ENCODE measurements at places on chromosomes 5 and 9. TPM values are rescaled to one million over a fixed set of nuclear protein-coding genes. Genes with fewer than 3 reads are reported as not detected.

The WDR38 gene
- not detected for total RNA-seq

DNA sequence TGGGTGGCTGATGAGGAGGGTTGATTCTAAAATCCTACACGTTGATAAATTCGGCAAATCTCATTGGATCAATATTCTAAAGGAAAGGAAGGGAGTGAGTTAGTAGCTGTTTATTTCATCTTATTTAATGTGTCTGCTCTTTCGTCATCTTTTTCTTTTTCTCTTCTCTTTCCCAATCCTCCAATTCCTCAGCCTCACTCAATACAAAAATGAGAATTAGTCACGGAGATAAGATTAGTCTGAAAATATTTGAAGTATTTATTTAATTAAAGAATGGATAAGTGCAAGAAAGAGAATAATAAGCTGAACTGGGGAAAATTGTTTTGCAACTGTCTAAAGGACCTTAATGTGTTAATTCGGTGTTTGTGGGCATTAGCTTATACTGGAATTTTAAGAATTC is 1095.1 kb downstream of the DTWD2 start:
- no peak for DNase-seq

The CDX1 gene
- 0.21 TPM for total RNA-seq

DNA sequence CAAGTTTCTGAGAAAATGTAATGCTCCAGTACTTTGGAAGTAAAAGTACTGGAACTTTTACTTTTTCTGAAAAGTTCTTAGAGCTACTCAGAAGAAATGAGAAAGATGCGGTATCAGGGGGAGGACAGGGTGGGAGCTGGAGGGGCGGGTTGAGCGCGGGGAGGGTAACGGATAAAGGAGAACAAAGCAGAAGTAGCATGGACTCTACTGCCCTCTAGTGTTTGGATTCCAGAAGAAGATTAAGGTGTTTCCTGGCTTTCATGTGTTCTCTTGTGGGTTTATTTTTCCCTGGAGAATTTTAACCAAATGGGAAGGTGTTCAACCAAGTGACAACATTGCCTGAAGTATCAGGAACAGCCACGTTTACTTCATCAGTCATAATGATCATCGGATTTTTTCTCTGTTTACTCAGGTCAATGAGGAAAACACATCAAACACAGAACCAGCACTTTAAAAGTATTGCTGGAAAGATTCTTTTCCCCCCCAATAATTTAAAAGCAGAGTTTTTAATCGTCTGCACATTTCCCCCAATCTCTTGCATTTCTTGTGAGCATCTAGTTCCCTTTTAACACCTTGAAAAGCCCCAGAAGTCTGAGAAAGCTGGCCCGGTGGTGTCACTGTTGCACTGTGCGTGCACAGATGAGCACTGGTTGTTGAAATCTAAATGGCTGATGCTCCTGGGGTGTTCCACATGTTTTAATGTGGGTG is 190.6 kb downstream of the MPDZ start:
- peak; percentile 36 for DNase-seq

GRCh38 chr5:10666531-10667299 is 94.3 kb downstream of the DAP start:
- no peak for DNase-seq

GRCh38 chr5:511476-511875 is 12.8 kb downstream of the SLC9A3 start:
- no peak for DNase-seq

- no peak for DNase-seq
Observed at GRCh38 chr9:114465906-114466900, 39.1 kb downstream of the WHRN start.

The BSPRY gene
- total RNA-seq = 1.2 TPM

The CDH9 gene
- 0.53 TPM for total RNA-seq

DNA sequence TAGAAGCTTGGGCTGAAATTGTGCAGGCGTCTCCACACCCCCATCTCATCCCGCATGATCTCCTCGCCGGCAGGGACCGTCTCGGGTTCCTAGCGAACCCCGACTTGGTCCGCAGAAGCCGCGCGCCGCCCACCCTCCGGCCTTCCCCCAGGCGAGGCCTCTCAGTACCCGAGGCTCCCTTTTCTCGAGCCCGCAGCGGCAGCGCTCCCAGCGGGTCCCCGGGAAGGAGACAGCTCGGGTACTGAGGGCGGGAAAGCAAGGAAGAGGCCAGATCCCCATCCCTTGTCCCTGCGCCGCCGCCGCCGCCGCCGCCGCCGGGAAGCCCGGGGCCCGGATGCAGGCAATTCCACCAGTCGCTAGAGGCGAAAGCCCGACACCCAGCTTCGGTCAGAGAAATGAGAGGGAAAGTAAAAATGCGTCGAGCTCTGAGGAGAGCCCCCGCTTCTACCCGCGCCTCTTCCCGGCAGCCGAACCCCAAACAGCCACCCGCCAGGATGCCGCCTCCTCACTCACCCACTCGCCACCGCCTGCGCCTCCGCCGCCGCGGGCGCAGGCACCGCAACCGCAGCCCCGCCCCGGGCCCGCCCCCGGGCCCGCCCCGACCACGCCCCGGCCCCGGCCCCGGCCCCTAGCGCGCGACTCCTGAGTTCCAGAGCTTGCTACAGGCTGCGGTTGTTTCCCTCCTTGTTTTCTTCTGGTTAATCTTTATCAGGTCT is at the start of gene C9orf72:
Gene C9orf72 (minus strand): TSS at position 564 of the 716 bp plus-strand sequence. CDS start 6,361 bp downstream, outside the sequence.
- no peak for DNase-seq

GRCh38 chr5:14812166-14812565 is 59.4 kb downstream of the ANKH start:
- DNase-seq = no peak

GRCh38 chr5:38456657-38457399 is 99.6 kb downstream of the LIFR start:
- no peak for DNase-seq

All from urinary bladder (tissue), 4 donors.